ENCODE measurements at places on chromosomes 7 and 10.

- DNase-seq = no peak
Measured at GRCh38 chr10:112969542-112969941, 19.5 kb downstream of the TCF7L2 start.

GRCh38 chr7:115068220-115068619 is 146.3 kb downstream of the MDFIC start:
- DNase-seq = no peak

- DNase-seq = no peak
Measured at GRCh38 chr7:153381275-153382040, 621.9 kb downstream of the ACTR3B start.

DNA sequence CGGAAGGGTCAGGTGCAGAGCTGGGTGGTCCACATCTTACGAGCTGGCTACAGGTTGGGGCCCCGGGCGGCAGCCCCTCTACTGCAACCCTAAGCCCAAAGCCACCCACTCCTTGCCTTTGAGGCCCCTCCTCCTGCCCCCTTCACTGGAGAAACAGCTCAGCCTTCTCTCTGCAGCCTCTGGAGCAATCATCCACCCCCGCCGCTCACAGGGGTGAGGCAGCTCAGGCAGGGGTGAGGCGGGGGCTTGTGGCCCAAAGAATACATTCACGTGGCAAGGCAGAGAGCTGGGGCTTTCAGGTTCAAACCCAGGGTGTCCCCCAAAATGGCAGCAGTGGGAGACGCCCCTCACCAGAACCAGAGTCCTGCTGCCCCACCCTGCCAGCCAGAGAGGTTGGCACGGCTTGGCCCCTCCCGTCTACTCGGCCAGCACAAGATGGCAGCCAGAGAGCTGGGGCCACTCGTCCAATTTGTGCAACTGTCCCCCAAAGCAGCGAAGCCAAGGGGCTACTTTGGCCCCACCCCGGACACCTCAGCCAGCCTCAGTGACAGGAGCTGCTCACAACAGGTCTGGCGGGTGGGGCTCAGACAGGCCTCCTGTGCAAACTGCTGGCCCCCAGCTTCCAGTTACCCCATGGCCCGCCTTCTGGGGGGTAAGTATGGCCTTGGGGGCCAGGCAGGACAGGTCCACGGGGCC is 7.2 kb downstream of the GNB2 start:
- no peak for DNase-seq

GRCh38 chr10:3236644-3237404 is 64.2 kb upstream of the PITRM1 start:
- no peak for DNase-seq

GRCh38 chr10:80771285-80771684 is 233.6 kb downstream of the SH2D4B start:
- no peak for DNase-seq

DNA sequence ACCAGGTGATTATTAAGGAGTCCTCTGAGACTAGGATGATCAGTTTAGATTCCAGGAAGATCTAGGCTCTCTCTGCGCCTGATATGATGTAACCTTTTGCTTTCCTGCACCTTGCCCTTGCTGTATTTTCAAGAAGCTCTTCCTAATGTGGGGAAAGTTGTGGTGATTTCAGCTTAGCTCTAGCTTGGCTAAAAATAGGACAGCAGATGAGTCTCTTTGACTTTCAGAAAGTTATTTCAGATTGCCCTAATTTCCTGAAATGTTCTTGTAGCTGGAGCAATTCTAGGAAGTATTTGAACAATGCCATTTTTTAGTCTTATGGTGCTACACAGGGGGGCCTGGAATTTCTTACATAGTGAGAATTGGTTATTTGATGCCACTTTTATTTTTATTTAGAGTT is 3.8 kb downstream of the LCOR start:
- no peak for DNase-seq

- no peak for DNase-seq
Measured at GRCh38 chr7:122182081-122182480, 38.0 kb upstream of the AASS start.

DNA sequence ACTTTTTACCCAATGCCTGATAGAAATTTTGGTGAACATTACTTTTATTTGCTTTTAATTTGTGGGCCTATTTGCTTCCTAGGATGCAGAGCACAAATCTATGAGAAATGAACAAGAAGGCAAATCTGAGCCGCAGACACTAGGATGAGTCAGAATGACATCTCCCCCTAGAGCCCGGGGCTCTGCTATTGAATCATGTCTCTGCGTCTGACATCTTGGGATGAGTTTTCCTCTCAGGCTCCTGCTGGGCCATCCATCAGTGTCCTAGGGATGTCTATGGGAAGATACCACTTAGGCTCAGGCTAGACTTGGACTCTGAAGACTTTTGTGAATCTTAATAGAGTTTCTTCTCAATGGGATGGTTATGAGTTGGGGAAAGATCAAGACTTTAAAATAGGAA is 157.3 kb upstream of the MTPN start:
- no peak for DNase-seq

- no peak for DNase-seq
Measured at GRCh38 chr10:124568848-124569622, 107.4 kb downstream of the LHPP start.

GRCh38 chr7:104341546-104341945 is 13.1 kb downstream of the LHFPL3 start:
- no peak for DNase-seq

Data from progenitor cell of endocrine pancreas (in vitro differentiated cells).